ENCODE measurements at places on chromosomes 6 and 20.

DNA sequence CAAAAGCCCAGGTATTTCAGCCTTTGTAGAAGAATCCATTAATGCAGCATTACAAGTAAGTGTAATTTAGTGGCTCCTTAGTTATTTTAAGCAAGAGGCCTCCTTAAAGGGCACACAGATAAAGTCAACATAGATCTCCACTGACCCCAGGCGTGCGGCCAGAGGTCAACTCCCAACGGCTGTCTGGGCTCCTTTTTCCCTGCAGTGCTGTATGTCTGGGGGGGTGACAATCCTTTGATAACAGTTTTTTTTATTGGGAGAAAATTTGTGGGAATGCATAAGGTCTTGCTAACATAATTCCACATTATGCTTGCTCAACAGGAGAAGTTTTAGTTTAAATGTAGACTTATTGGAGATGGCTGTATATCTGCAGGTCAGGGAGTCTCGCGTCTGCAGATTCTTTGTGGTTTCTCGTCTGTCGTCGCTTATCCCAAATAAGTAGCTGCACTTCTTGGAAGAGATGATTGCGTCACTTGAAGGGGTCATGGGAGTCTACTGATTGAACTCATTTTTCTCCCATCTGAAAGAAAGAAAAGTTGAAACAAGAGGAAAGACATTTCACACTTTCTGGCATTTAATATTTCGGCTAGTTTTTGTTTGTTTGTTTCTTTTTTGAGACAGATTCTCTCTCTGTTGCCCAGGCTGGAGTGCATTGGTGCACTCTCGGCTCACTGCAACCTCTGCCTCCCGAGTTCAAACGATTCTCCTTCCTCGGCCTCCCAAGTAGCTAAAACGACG is 151.7 kb upstream of the AKAP12 start:
- no peak for DNase-seq

DNA sequence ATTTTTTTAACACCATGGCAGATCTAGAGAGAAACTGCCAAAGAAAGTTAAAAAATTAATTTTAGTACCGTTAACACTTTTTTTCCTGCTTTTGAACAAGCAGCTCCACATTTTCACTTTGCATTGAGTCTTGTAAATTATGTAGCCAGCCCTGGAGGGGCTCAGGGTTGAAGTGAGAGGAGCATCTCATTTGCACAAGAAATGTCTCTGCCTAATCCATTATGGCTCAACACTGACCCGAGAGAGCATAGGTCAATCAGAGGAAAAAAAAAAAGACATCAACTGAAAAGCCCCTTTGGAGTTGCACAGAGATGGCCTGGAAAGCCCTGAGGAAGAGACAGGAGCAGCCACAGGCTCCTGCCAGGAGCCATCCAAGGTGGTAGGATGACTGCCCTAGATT is 4.3 kb upstream of the SLPI start:
- no peak for DNase-seq

DNA sequence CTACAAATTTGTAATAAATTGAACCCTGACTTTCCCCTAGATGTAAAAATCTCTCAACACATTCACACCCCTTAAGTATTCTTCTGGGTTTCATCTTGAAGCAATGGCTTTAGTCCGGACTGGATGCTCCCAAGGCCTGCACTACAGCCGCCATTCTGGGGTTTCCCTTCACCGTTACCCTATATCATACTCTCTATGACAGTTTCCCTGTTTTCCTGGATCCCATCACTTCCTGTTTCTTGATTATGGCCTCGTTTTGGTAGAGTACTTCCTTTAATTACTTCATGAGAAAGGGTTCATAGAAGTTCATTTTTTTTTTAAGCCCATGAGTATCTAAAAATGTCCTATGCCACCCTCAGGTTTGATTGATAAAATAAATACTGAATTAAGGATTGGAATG is 11.7 kb downstream of the FIG4 start:
- no peak for DNase-seq

DNA sequence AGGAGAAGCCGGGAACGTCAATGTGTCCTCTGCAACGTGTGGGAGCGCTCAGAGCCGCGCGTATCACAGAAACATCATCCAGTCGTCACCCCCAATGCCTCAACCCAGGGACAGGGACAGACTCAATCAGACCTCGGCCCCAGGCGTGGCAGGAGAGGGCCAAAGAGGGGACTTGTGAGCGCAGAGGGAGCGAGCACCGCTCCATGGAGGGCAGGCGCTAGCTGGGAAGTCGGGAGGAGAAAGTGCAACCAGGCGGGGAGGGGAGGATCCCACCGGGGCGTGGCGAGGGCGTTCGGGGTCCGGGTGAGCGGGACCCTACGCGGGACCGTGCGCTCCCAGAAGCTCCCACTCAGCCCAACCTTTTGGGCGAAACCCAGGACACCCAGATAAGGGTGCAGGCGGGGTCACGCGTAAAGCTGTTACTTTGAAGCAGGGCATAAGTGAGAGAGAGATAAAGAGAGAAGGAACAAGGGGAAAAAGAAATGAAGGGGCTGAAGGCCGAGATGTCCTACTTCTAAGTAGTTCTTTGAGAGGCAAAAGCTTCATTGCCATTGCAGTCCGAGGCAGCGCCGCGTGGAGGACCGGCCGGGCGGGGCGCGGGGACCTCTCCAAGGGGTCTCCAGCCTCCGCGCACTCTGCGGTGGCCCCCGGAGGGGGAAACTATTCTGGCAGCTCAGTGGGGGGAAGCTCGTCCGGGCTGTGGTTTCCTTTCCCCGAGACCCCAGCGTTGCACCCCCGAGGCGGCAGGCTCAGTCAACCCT is 862 bp upstream of the SOBP start:
- DNase-seq = peak; percentile 56

- DNase-seq = no peak
These were observed 602.8 kb downstream of the CDH26 start for GRCh38 chr20:60561052-60561451.

DNA sequence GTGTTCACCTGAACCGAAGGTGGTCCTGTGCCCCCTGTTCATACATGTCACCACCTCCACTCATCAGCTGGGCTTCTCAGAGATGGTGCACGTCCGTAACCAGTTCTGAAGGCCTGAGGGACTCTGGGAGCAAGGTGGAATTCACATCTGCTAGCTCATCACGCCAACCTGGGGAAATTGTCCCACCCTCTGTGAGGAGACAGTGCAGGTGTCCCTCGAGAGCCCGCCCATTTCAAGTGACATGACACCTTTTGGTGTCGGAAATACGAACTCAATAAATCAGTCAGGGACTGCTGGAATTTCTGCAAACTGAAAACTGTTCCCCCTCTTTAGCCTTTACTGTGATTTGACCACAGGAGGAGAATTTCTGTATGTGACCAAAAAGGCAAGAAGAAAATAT is 99.4 kb downstream of the SYNDIG1 start:
- DNase-seq = no peak

- DNase-seq = peak; percentile 60
These were observed 100.6 kb upstream of the SALL4 start for GRCh38 chr20:51902933-51903332.

GRCh38 chr20:34629904-34630303 is 47.0 kb downstream of the PIGU start:
- DNase-seq = no peak

DNA sequence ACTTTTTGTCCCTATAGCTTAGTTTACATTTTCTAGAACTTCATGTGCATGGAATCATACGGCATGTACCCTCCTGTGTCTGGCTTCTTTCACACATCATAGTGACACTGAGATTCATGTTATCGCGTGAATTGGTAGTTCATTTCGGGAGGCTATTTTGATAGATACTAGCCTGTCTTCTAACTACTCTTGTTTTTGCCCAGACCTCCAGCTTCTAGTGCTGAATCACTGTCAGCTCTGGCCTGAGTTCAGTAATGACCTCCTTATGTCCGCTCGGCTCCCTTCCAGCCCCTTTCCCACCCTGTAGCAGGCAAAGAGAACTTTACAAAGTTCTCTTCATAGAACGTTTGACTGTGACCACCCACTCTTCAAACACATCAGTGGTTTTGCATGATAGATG is 14.1 kb downstream of the MYBL2 start:
- DNase-seq = no peak

- DNase-seq = no peak
These were observed 52.8 kb upstream of the MPC1 start for GRCh38 chr6:166435574-166435973.

DNA sequence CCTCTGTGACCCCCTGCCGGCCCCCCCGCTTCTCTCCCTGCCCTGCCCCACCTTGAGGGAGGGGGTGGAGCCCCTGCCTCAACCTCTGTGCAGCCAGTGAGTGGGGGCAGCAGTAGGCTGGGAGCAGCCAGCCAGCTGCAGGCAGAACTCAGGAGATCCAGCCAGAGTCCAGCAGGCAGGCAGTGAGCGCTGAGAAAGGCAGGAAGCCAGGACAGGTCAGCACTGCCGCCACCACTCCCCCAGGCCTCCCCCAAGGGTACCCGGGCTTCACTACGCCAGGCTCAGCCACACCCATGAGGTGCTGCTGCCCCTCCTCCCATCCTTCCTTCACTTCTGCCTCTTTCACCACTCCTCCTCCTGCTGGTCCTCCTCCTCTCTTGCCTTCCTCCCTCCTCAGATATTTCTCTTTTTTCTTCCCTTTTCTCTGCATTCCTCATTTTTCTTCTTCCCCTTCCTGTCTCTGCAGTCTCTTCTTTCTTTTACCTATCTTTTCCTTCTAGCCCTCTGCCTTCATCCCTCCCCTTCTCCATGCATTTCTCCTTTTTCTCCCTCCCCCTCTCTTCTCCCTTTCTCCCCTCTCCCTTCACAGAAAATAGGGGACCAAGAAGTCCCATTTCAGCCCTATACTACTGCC is 11.5 kb downstream of the TMEM63B start:
- DNase-seq = no peak

DNA sequence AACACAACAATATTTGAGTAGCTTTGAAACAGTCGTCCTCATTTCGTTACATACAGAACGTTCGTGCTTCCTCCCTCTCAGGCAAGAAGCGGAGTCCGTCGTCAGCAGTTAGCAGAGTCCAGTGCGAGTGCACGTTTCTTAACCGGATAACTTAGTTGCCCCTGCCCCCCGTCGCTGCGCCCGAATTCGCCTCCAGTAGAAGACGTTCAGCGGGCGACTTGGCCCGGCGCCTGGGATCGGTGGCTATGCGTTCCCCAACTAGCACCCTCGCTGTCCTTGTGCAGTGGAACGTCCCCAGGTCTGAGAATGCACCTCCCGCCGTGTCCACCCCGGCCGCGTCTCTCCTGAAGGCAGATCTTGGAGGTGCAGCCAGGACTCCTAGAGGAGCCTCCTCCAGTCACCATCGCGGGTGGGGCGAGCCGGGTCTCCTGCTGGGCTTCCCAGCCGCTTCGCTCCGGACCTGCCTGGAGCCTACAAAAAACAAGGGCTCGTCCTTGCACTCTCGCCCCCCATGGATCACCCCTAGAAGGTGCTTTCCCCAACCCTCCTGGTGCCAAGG is 910 bp upstream of the PCSK2 start:
- no peak for DNase-seq

GRCh38 chr20:17628101-17628841 is 53.8 kb downstream of the RRBP1 start:
- DNase-seq = no peak

DNA sequence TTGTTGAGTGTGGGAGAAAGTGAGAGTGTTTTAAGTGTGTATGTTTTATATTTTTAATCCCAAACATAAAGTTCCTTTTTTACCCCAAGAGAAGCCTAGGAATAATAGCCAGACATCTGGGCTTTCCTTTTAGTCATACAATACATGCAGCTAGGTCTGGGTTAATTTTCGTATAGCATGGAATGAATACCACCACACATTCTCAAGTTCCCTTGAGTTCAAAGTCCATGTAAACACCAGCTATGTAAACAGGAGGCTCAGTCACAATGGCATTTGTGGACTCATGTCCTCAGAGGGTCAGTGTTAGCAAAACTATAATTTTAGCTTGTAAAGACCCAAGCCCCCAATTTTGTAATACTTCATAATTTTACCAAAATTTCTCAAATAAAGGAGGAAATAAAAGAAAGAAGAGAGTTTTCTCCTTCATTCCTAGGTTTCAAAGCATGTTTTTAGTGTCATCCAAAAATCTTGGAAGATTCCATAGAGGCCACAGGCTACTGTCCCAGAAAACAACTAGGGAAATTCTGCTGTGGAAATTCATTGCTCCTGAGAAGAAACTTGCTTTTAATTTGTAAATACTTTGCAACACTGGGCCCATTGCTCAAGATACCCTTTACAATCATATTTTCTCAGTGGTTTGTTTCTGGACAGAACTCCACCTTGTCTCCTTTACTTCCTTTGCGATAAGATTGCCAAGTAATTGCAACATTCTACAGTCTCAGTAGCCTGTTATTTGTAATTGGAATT is 671.2 kb downstream of the COL12A1 start:
- peak; percentile 73 for DNase-seq

- no peak for DNase-seq
These were observed 62.6 kb downstream of the IGF2R start for GRCh38 chr6:160031442-160031841.

GRCh38 chr6:145327586-145327985 is 407.7 kb downstream of the EPM2A start:
- no peak for DNase-seq

GRCh38 chr20:663315-664090 is 10.5 kb upstream of the SRXN1 start:
- no peak for DNase-seq

- DNase-seq = no peak
These were observed 228.0 kb upstream of the QKI start for GRCh38 chr6:163186527-163186926.

DNA sequence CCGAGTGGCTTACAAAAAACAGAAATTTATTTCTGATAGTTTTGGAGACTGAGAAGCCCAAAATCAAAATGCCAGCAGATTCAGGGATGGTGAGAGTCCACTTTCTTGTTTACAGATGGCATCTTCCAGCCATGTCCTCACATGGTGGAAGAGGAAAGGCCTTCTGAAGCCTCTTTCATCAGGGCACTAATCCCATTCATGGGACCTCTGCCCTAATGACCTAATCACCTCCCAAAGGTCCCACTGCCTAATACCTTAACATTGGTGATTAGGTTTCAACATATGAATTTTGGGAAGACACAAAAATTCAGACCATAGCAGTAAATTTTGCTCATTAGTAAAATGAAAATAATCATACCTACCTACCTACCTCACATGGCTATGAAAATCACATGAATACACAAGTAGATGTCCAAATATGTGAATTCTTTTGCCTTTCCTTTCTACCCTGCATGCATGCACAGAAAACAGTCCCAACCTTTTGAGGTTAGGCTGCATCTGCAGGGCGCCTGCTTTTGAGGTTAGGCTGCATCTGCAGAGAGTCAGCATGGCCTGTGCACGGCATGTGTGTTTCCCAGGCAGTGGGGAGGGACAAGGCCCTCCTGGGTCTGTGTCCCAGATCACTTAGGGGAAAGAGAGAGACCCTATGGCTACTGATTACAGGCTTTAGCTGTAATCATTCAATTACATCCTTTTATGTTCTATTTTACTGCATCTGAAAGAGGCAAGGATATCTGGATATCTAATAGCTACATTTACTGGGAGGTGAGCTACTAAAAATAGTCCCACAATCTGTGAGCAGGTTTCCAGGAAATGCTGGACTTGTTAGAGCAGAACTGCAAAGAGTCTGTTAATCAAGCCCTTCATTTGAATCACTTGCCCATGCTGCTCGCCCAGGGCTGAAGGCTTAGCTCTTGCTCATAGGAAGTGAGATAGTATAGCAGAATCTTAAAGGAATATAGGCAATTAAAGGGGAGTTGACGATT is 497.7 kb upstream of the MARCKS start:
- DNase-seq = no peak

GRCh38 chr6:168658059-168658458 is 217.1 kb downstream of the SMOC2 start:
- no peak for DNase-seq

- DNase-seq = no peak
These were observed 388.8 kb downstream of the RNGTT start for GRCh38 chr6:88574651-88575050.

GRCh38 chr20:32943490-32944052 is 60.7 kb downstream of the SUN5 start:
- no peak for DNase-seq

Data from SW480 (cell line).